ENCODE measurements at places on chromosomes 4 and X.

DNA sequence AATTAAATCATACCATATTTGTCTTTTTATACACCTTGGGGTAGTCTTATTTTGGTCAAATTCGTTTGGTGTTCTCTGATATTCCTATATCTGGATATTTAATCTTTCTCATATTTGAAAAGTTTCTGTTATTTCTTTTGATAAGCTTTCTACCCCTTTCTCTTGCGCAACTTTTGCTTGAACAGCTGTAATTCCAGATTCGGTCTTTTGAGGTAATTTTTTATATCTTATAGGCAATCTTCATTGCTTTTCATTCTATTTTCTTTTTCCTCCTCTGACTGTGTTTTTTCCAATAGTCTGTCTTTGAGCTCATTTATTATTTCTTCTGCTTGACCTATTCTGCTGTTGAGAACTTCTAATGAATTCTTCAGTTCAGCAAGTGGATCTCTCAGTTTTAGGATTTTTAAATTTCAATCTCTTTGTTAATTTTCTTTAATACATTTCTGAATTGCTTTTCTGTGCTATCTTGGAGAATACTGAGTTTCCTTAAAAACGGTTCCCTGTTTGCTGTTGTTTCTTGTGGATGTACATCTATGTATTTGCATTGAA lies 11.3 kb upstream of the MTHFD2L start:
- DNase-seq, result no peak

- DNase-seq, result no peak
These were observed 41.1 kb downstream of the AFF1 start for GRCh38 chr4:86975927-86976326.

DNA sequence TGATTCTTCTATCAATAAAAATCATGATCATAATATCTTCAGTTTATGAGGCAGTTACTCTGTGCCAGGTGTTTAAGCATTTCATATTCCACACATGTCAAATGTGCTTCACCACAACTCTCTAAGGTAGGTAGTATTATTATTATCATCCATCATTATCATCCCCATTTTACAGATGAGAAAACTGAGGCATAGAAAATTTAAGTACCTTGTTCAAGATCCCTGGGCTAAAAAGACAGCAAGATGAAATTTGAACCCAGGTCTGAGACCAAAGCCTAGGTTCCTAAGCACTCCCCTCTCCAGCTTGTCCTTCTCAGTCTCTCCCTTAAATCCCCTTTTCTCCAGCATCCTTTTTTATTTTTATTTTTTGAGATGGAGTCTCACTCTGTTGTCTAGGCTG lies 33.4 kb downstream of the SEPTIN6 start:
- no peak for DNase-seq

GRCh38 chrX:86604607-86605006 lies 456.4 kb downstream of the DACH2 start:
- no peak for DNase-seq

DNA sequence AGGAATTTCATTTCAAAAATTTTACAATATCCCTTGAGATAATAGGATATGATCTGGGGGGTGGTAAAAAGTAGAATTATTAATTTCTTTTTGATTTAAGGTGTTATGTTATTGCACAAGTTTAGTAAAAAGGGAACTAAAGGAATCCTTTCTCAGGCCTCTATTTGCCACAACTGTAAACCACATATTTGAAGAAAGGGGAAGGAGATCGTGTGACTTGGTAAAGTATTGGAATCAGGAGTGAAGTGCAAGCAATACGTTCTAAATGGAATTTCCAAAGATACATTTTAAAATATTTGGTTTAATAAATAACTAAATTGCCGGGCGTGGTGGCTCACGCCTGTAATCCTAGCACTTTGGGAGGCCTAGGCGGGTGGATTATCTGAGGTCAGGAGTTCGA lies 35.3 kb upstream of the SCRG1 start:
- no peak for DNase-seq

- DNase-seq, result peak; percentile 8
These were observed 174.6 kb downstream of the ZNF330 start for GRCh38 chr4:141395246-141395830.

DNA sequence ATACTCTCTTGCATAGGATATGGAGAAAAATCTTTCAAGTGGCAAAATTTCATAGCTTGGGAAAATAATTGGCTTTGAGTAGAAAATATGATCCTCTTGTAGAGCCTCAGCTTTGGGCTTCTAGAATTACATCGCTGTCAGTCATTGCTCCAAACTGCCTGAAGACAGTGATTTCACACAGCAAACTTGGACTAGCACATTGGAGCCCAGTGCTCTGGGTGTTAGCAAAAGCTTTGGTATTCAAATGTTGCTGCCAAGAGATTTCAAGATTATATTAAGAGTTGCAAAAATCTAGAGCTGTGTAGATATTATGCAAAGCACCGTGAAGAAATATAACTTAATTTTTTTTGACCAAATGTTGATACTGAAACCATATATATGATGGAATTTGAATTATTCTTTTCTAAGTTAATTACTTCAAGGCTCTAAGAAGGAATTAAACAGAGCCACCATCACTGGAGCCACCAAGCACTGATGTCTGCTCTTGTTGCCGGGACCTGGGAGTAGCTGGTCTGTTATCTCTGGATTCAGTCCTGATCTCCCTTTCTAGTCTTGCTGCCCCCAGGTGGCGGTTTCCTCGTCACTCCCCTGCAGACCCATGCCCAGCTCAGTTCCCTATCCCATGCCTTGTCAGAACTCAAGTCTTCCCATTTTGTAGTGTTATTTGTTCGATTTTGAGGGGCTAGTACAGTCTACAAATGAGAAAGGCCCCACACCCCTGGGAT lies 260.7 kb upstream of the SFRP2 start:
- DNase-seq, result peak; percentile 73

All from osteoblast (primary cell).